Activated CD4-positive, alpha-beta T cell treated with anti-CD3 and anti-CD28 coated beads, Interleukin-2, amount 10 ng/mL, durations not matched to agents 7 days and 5 days (primary cell): ENCODE measurements at places on chromosomes 4 and X. TPM values are rescaled to one million over a fixed set of nuclear protein-coding genes. Genes with fewer than 3 reads are reported as not detected.

- DNase-seq, result no peak
- no peak overlapping the region for H3K4me3 ChIP-seq
- no peak overlapping the region for H3K27ac ChIP-seq
- H3K27me3 ChIP-seq, result no peaks in the 10 kb centered on the region
Observed at GRCh38 chr4:120667102-120667501, 255.4 kb downstream of the PRDM5 start.

- peak overlapping the region; percentile 62 for H3K4me3 ChIP-seq
- H3K4me1 ChIP-seq, result peaks cover 39% of the 10 kb centered on the region
- DNase-seq, result peak; percentile 45
- no peaks in the 10 kb centered on the region for H3K27me3 ChIP-seq
- H3K27ac ChIP-seq, result peak overlapping the region; percentile 87
- peaks cover 5% of the 10 kb centered on the region for H3K36me3 ChIP-seq
Observed at GRCh38 chr4:159206427-159206871, 103.6 kb downstream of the RAPGEF2 start.

Gene F8A2
- not detected for total RNA-seq

- H3K4me1 ChIP-seq, result no peaks in the 10 kb centered on the region
- no peaks in the 10 kb centered on the region for H3K27me3 ChIP-seq
- no peak for DNase-seq
- peak overlapping the region; percentile 50 for H3K27ac ChIP-seq
Observed at GRCh38 chrX:150766351-150767044, 73.3 kb downstream of the MTMR1 start.

DNA sequence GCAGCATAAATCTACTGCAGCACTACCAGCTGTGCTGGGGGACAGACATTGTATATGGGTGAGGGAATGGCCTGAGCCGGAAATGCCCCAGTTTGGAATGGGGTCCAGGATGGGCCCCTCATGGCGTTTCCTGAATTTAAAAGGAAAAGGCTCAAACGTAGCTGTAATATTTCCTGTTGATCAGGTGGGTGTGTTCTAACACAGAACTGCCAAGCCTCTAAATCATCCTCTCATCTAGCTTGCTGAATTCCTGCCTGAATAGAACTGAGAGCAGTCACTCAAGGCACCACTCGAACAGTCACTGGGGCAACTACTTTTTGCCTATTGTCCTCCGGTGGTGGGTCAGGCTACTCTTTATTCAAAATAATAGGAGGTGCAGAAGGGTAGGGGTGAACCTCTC is 28.7 kb downstream of the ADH6 start:
- no peak for DNase-seq
- H3K36me3 ChIP-seq, result no peaks in the 10 kb centered on the region
- no peaks in the 10 kb centered on the region for H3K4me1 ChIP-seq
- H3K27ac ChIP-seq, result no peak overlapping the region

Gene CNGA1
- total RNA-seq, result not detected

- H3K27me3 ChIP-seq, result no peaks in the 10 kb centered on the region
- no peak overlapping the region for H3K27ac ChIP-seq
- no peak for DNase-seq
- H3K4me3 ChIP-seq, result no peak overlapping the region
- H3K36me3 ChIP-seq, result no peaks in the 10 kb centered on the region
Observed at GRCh38 chrX:102744307-102744706, 23.8 kb downstream of the GPRASP3 start.

DNA sequence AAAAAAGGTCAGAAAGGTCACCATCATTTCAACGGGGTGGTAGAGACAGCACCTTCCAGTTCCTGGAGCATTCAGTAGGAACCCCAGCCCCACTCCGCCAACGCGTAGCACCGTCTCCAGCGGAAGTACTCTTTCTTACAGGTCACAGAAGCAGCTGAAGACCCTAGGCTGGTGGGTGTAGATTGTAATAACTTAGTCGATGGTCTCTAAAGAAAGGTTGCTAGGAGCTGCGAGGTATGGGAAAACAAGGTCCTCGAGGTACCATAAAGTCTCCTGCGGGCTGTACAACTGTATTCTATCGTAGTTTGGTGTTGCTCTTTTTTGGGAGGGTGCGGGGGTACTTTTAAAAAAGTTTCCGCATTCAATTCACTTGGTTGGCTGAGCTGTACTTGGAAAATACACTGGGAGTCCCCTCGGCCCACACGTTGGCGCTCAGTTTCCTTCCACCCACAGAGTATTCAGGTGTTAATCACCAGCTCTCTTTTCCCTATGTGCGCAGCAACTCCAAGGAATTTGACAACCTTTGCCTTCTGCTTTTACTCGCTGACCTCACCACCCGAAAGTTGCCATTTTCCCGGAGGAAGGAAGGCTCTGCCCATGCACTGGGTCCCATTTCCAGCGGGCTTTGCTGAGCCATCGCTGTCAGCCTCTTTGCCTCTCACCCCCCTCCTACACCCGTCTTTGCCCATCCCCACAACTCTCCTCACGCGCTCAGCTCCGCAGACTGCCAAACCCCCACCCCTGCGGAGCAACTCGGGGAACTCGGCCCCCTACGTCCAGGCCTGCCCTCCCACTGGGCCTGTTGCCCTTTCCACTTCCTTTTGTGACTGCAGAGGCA is 4.8 kb upstream of the SOX3 start:
- DNase-seq, result no peak
- no peak overlapping the region for H3K4me3 ChIP-seq
- no peak overlapping the region for H3K27ac ChIP-seq
- H3K36me3 ChIP-seq, result peaks cover 2% of the 10 kb centered on the region

DNA sequence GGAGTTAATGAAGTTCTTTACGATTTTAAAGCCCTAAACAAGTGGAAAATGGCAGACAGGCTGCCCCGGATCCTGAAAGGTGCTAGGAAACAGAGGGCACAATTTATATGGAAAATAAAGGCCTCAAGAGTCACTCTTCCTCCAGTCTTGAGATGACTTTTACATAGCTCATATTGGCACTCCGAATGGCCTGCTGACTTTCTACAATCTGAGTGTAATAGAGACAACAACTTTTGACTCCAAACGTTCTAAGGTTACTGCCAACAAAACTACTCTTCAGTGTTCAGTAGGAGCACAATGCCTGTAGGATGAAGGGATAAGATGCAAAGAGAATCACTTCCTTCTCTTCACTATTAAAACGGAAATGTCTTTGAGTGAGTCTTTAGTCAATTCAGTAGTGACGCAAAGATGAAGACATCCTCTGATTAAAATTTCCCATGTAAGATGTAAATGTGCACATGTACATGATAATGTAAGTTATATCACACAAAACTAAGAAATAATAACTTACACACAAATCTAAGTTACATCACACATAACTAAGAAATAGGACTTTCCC is 40.5 kb downstream of the VEGFC start:
- no peak overlapping the region for H3K27ac ChIP-seq
- no peak overlapping the region for H3K4me3 ChIP-seq
- H3K4me1 ChIP-seq, result no peaks in the 10 kb centered on the region
- no peaks in the 10 kb centered on the region for H3K36me3 ChIP-seq
- H3K27me3 ChIP-seq, result no peaks in the 10 kb centered on the region

GRCh38 chrX:99353412-99353811 is 1056.7 kb downstream of the PCDH19 start:
- H3K4me1 ChIP-seq, result no peaks in the 10 kb centered on the region
- DNase-seq, result no peak
- no peak overlapping the region for H3K4me3 ChIP-seq
- no peaks in the 10 kb centered on the region for H3K36me3 ChIP-seq
- H3K27me3 ChIP-seq, result no peaks in the 10 kb centered on the region

- H3K27me3 ChIP-seq, result peaks cover 15% of the 10 kb centered on the region
- DNase-seq, result no peak
- H3K36me3 ChIP-seq, result no peaks in the 10 kb centered on the region
- H3K27ac ChIP-seq, result no peak overlapping the region
- H3K4me1 ChIP-seq, result no peaks in the 10 kb centered on the region
- H3K4me3 ChIP-seq, result no peak overlapping the region
Observed at GRCh38 chr4:110309675-110310074, 111.3 kb upstream of the ELOVL6 start.

DNA sequence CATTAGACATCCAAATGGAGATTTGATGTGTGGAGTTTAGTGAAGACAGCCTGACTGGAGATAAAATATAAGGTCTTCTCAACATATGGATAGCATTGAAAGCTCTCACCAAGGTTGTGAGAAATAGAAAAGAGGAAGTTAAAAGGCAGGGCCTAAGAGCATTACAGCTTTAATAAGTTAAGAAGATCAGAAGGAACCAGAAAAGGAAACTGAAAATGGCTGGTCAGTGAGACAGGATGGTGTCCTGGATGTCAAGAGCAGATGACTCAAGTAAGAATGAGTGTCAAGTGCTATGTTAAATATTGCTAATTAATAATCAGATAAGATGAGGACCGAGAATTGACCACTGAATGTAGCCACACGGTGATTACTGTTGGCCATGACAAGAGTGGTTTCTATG is 642.9 kb downstream of the STPG2 start:
- no peaks in the 10 kb centered on the region for H3K4me1 ChIP-seq
- DNase-seq, result no peak
- H3K4me3 ChIP-seq, result no peak overlapping the region
- no peaks in the 10 kb centered on the region for H3K27me3 ChIP-seq
- H3K27ac ChIP-seq, result no peak overlapping the region
- no peaks in the 10 kb centered on the region for H3K36me3 ChIP-seq

DNA sequence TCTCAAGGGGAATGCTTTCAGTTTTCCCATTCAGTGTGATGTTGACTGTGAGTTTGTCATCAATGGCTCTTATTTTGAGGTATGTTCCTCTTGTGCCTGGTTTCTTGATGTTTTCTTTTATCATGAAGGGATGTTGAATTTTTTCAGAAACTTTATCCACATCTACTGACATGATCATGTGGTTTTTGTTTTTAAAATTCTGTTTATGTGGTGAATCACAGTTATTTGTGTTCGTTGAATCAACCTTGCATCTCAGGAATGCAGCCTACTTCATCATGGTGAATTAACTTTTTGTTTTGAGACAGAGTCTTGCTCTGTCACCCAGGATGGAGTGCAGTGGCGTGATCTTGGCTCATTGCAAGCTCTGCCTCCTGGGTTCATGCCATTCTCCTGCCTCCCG is 263.1 kb upstream of the KLF3 start:
- no peak overlapping the region for H3K4me3 ChIP-seq
- H3K27me3 ChIP-seq, result no peaks in the 10 kb centered on the region
- H3K36me3 ChIP-seq, result no peaks in the 10 kb centered on the region
- DNase-seq, result no peak

- peaks cover 6% of the 10 kb centered on the region for H3K27me3 ChIP-seq
- no peak overlapping the region for H3K4me3 ChIP-seq
- H3K36me3 ChIP-seq, result no peaks in the 10 kb centered on the region
- no peak for DNase-seq
Observed at GRCh38 chr4:110008540-110008939, 95.9 kb downstream of the EGF start.

DNA sequence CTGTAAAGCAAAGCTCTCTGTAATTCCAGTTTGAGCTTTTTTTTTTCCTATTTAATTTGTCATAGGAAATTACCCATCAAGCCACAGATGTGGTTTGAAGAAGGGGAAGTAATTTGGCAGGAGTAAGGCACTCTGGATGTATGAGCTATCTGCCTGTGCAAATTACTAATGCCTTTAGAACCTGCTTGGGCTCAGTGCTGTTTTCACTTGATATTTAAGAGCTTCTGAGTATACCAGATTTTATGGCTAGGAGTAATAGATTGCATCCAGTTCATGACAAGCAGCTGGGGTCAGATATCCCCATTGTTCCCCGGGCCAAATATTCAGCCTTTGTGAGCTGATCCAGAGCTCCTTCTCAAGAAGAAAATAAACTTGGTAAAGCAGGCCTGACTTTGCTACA is 89.1 kb downstream of the DCAF8L2 start:
- H3K36me3 ChIP-seq, result no peaks in the 10 kb centered on the region
- no peak overlapping the region for H3K4me3 ChIP-seq
- no peaks in the 10 kb centered on the region for H3K27me3 ChIP-seq
- no peak for DNase-seq

GRCh38 chr4:25913056-25913850 is 767 bp upstream of the SMIM20 start:
- peaks cover 2% of the 10 kb centered on the region for H3K36me3 ChIP-seq
- H3K4me3 ChIP-seq, result peak overlapping the region; percentile 84
- H3K27ac ChIP-seq, result peak overlapping the region; percentile 93
- H3K4me1 ChIP-seq, result peaks cover 25% of the 10 kb centered on the region
- peaks cover 3% of the 10 kb centered on the region for H3K27me3 ChIP-seq
- DNase-seq, result peak; percentile 26

DNA sequence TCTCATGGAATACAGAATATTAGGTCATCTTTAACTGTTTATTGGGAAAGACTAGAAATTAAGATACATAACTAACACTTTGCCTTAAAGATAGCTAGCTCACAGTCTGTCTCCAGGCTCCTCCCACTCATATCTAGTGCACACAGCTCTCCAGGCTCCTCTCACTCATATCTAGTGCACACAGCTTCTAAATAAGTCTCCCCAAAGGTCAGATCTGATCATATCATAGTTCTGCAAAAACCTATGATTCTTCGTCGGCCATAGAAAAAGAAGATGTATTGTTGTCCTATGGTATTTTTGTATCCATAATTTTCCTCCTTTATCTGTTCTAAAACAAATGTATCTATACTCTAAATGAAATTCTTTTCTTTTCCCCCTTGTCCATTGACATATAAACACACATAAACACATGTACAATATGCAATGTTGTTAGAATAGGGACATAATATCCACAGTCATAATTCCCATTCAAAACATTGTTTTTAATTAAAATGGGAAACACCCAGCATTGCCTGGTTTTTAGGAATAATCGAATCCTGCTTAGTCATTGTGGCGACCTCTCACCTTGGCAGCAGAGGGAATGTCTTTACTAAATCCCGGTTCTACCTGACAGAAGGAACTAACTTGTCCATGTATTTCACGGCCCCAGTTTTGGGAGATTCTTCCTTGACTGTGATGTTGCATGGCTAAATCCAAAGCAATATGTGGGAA is 1282.0 kb downstream of the PCDH7 start:
- H3K4me3 ChIP-seq, result no peak overlapping the region
- H3K36me3 ChIP-seq, result no peaks in the 10 kb centered on the region
- no peak overlapping the region for H3K27ac ChIP-seq
- H3K27me3 ChIP-seq, result no peaks in the 10 kb centered on the region

DNA sequence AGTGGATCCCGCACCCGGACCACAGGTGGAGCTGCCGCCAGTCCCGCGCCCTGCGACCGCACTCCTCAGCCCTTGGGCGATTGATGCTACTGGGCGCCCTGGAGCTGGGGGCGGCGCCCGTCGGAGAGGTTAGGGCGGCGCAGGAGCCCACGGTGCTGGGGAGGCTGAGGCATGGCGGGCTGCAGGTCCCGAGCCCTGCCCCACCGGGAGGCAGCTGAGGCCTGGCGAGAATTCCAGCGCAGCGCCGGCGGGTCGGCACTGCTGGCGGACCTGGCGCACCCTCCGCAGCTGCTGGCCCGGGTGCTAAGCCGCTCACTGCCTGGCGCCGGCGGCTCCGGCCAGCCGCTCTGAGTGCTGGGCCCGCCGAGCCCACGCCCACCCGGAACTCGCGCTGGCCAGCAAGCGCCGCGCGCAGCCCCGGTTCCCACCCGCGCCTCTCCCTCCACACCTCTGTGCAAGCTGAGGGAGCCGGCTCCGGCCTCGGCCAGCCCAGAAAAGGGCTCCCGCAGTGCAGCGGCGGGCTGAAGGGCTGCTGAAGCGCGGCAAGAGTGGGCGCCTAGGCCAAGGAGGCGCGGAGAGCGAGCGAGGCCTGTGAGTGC is 1256.5 kb downstream of the STIM2 start:
- H3K27me3 ChIP-seq, result no peaks in the 10 kb centered on the region
- no peak for DNase-seq
- no peak overlapping the region for H3K4me3 ChIP-seq
- H3K27ac ChIP-seq, result no peak overlapping the region
- H3K4me1 ChIP-seq, result no peaks in the 10 kb centered on the region
- no peaks in the 10 kb centered on the region for H3K36me3 ChIP-seq

Gene PAGE4
- not detected for total RNA-seq

GRCh38 chr4:143270256-143270838 is 66.3 kb upstream of the GAB1 start:
- H3K4me1 ChIP-seq, result no peaks in the 10 kb centered on the region
- no peaks in the 10 kb centered on the region for H3K36me3 ChIP-seq
- H3K27me3 ChIP-seq, result peaks cover 2% of the 10 kb centered on the region
- H3K27ac ChIP-seq, result no peak overlapping the region
- no peak overlapping the region for H3K4me3 ChIP-seq

Gene SHISA3
- 0.42 TPM for total RNA-seq

Gene IL13RA2
- not detected for total RNA-seq

Gene NPNT
- not detected for total RNA-seq
